Frontal cortex (tissue), 4 donors: ENCODE measurements at places on chromosomes 5 and 9.

GRCh38 chr9:135022191-135022870 is 65.1 kb upstream of the OLFM1 start:
- no peak for DNase-seq

DNA sequence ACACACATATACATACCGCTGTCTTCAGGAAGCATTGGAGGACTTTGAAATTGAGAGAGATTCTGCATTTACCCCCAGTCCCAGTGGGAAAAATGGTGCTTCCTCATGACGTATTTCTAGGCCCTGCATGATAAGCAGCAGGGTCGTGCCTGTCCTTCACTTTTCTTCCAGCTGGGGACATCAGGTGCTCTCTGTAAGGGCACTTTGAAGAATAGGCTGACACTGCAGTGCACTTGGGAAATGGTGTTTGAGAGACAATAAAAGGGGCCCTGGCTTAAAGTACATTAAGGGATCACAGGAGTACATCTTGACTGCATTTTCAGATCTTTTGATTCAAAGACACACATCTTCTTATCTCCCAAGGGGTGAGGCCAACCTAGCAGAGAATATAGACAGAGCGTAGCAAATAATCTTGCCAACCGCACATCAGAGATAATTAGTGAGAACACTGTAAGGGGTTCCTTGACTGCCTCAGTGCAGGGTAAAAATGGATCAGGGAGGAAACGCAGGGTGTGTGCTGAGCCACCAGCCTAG is 437.9 kb downstream of the CSNK1G3 start:
- DNase-seq, result no peak

- DNase-seq, result no peak
Measured at GRCh38 chr5:53337827-53338226, 142.6 kb upstream of the FST start.

- no peak for DNase-seq
Measured at GRCh38 chr5:77152441-77152840, 58.0 kb upstream of the PDE8B start.

GRCh38 chr9:35923927-35924763 is 14.9 kb downstream of the SPAAR start:
- DNase-seq, result no peak

DNA sequence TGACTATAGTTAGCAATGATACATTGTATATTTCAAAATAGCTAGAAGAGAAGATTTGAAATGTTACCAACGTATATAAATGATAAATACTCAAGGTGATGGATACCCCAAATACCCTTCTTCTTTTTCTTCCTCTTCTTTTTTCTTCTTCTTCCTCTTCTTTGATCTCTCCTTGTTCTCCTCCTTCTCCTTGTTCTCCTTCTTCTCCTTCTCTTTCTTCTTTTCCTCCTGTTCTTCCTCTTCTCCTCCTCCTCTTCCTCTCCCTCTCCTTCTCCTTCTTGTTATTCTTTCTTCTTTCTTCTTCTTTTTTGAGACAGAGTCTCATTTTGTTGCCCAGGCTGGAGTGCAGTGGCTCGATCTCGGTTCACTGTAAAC is 616 bp upstream of the SPEF2 start:
- no peak for DNase-seq

- DNase-seq, result no peak
Measured at GRCh38 chr5:42422656-42423280, 471 bp upstream of the GHR start.

GRCh38 chr5:90873033-90873517 is 314.5 kb downstream of the ADGRV1 start:
- no peak for DNase-seq

- DNase-seq, result no peak
Measured at GRCh38 chr9:16869131-16869881, 1.2 kb downstream of the BNC2 start.

GRCh38 chr5:112121258-112121657 is 297.8 kb downstream of the EPB41L4A start:
- no peak for DNase-seq

DNA sequence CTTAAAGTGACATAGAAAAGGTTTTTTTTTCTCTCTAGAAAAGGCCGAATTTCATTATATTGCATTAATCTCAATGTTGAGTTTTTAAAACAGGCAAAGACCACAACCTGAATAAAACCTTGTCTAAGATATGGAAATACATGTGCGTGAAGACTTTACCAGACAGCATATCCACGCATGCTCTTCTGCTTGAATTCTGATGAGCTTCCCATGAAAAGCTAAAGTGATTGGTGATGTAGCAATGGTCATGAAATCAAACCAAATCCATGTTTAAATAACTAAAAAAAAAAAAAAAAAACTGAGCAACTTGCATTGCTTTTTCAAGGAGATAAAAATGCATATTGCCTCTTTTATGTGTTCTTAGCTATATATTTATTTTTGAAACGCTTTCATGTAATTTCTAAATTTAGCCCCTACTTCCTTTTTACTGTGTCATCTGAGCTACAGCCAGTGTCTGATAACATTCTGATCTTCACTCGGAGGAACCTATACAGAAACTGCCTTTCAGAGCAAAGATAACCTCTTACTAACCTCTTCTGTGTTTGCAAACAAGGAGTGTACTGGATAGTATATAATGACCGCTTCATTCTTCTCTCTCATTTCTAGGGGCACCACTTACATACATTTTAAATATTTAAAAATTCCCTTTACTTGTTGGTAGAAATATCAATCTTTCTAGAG is 179.1 kb upstream of the GNA14 start:
- DNase-seq, result no peak

DNA sequence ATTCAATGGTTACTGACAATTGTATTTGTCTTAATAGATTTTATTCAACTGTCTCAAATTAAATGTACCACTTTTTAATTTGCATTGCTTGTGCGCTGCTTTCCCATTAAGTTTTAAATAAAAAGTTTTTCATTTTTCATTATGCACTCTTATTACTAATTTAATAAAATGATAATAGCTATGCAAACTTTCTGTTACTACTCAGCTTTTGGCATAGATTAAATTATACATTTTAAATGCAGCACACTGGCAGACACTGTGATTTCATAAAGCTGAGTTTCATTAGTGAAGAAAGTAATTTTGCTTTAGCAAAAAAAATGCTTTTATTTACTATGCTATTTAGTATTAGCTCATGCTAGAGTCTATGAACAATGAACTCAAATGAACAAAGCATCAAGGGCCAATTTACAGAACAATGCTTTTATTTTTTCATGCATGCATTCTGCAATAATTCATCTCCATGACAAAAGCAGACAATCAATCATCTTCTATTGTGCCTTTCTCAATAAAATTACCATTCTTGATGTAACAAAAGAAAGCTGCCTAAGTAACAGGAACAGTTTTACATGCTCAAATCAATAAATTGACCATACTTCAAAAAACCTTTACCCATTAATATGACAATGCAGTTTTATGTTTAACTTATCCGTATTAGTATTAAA is 595.2 kb upstream of the ARRDC3 start:
- no peak for DNase-seq

DNA sequence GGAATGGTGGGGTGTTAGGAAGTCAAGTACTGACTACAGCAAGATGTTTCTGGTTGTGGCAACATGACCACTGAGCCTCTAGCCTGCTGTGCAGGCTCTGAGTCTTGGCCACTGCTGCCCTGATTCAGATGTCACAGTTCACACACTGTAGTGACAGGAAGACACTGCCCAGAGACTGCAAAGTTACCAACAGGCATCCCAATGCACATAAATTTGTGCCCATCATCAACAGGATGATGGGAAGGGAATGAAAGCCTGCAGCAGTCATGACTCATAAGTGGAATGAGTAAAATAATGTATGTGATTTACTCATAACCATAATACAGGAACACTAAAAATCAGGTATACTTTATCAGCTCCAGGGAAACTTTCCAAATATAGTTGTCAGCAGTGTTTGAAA is 251.6 kb upstream of the HAPLN1 start:
- DNase-seq, result no peak

GRCh38 chr9:7479300-7479699 is 320.3 kb downstream of the DMAC1 start:
- no peak for DNase-seq
